NCI-H1436 (cell line): ENCODE measurements at places on chromosomes 13 and 19.

GRCh38 chr19:38142176-38143035 lies 81.6 kb downstream of the DPF1 start:
- DNase-seq = peak; percentile 70

DNA sequence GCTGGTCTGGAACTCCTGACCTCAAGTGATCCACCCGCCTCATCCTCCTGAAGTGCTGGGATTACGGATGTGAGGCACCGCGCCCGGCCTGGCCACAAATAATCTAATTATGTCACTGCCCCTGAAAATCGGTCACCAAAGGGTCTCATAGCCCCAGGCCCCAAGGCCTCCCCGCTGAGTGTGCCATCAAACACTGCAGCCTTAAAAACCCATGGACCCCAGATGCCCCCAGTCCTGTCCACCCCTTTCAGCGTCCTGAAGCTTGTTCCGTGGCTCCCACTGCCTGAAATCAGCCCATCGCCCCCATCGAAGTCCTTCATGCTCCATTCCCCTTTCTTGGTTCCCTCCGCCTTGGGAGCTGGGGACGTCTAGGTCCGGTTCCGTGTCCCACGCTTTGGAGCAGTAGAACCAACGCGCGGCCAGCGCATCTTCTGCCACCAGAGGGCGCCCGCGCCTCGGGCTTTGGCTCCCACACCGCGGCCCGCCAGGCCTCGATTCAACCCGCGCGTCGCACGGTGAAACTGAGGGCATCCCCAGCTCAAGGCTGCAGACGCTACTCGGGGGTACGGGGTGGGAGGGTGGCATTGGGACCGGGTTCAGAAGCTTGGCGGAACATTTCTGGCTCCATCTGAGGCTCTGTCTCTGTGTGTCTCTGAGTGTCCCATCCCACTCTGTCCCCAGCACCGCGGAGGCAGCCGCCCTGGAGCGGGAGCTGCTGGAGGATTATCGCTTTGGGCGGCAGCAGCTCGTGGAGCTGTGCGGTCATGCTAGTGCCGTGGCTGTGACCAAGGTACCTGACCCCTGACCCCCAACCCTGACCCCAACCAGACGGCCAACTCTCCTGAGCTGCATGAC lies 3.5 kb downstream of the YJEFN3 start:
- DNase-seq = peak; percentile 70

- no peak for DNase-seq
Measured at GRCh38 chr19:1762243-1763117, 9.2 kb downstream of the ONECUT3 start.

GRCh38 chr19:39078436-39079200 lies 5.5 kb upstream of the ACP7 start:
- DNase-seq = no peak

DNA sequence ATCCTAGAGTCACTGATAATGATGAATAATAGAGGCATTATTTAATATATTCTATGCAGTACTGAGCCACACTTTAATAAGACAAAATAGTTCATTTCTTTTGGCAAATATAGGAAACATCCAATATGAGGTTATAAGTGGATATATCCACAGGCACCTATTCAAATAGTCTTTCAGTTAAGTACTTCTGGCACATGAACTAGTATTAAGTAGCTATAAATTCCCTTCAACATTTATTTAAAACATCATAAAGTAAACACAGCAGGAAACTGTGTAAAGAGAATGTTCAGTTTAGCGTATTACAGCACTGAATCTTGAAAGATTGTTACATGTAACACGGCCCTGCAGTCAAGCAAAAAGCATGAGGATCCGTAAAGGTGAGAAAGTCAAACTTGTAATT lies 463.3 kb upstream of the KLF12 start:
- no peak for DNase-seq

DNA sequence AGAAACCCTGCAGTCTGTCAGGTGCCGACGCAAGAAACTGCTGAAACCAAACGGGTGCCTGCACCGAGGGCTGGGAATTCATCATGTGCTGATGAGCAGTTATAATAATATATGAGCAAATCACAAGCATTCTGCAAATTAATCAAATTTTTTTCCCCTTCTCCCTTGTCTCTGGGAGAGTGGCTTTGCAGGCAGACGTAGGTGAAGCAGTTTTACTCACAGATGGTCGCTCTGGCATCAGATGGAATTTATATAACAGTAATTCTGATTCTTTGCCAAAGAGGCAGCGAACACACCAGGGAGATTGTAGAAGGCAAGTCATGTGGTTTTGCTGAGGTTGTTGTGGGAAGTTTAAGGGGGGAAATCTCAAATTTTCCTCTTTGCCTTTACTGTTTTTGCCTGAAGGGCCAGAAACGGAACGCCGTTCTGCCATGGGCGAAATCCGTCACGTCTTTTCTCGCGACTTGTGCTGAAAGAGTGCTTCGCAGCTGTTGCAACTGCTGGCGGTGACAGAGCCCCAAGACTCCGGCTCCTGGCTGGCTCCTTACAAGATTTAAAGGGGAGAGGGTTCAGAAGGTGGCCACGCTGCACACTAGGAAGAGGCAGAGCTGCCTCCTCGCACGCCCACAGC lies 320.1 kb downstream of the ZNF536 start:
- DNase-seq = no peak

- DNase-seq = no peak
Measured at GRCh38 chr13:104592127-104592526, 1525.9 kb upstream of the SLC10A2 start.

DNA sequence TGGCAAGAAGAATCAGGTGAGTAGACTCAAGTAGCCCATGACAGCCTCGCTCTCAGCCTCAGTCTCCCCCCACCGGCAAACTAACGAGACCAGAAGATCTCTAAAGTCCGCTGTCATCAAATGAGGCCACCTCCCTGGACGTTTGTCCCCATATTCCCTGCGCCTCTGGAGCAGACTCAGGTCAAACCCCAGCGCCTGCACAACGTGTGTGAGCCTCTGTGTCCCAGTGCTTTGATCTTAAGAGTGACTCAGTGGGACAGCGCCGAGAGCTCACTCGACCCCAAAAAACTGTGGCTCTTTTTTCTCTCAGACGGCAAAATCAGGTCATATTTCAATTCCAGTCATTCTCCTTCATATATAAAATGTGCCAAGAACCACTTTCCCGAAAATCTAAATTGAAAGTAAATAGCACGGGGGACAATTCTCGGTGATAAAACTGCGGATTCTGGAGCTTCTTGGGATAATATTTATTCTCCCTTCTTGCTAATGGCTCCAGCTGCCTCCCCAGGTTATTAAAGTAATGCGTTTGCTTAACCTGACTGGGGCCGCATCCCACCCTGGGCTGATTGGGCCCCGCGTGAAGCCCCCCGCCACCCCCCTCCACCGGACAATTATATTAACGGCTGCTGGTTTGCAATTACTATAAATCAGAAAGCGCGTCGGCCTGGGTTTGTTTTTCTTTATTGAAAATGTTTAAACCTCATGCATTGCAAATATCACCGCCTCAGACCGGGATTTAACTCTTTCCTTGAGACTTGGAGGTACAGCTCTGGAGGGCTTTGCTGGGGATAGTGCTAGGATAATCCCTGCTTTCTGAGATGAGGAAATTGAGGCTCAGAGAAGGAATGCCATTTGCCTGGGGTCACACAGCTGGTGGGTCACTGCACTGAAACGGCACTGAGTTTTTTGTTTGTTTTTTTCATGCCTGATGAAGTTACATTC lies 37.5 kb upstream of the ZNRF4 start:
- DNase-seq = no peak

GRCh38 chr13:112978561-112979405 lies 9.8 kb downstream of the MCF2L start:
- no peak for DNase-seq

DNA sequence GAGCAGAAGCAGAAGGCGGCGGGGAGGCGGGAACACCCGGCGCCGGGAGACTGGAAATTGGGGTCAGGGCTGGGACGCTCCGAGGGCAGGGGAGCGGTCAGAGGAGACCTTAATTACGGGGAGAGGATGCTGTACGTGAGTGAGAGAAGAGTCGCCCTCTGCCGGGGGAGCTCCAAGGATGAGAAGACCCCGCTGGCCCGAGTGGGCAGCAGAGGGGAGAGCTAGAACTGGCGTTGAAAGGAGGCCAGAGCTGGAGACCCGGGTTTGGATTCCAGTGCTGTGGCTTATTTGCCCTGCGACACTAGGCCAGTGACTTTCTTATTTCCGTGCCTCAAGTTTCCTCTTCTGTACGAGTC lies 536 bp downstream of the FAM32A start:
- peak; percentile 4 for DNase-seq

GRCh38 chr13:99237981-99238662 lies 20.1 kb downstream of the GPR18 start:
- DNase-seq = no peak
